ENCODE measurements at places on chromosomes 5 and 9.
A peak's percentile ranks its signal among the peaks of the same experiment; 100 is the strongest.

- DNase-seq: no peak
These were observed 19.6 kb downstream of the ADAMTSL1 start for GRCh38 chr9:18493451-18493993.

- no peak for DNase-seq
These were observed 11.5 kb downstream of the PDLIM4 start for GRCh38 chr5:132268769-132269551.

- peak; percentile 31 for DNase-seq
These were observed 1.5 kb upstream of the GPRIN1 start for GRCh38 chr5:176611435-176611834.

DNA sequence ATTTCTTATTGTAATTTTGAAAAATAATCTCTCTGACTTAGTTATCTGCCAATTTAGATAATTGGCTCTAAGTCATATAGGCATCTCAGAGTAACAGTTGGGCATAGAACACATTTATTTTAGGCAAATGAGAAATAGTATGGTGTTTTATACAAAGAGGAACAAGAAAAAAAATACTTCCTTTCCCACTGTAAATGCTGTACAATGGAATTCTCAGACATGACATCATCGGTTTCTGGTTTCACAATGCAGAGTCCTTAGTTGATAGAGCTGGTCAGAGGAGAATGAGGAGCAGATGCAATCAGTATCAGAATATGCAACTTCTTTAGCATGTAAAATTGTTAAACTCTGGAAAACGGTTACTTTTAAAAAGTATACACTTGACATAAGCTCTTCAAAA is 49.4 kb downstream of the PLK2 start:
- DNase-seq: no peak

GRCh38 chr9:117555964-117556629 is 141.2 kb upstream of the ASTN2 start:
- DNase-seq: peak; percentile 11

GRCh38 chr5:96235008-96235910 is 197.8 kb downstream of the PCSK1 start:
- DNase-seq: no peak

DNA sequence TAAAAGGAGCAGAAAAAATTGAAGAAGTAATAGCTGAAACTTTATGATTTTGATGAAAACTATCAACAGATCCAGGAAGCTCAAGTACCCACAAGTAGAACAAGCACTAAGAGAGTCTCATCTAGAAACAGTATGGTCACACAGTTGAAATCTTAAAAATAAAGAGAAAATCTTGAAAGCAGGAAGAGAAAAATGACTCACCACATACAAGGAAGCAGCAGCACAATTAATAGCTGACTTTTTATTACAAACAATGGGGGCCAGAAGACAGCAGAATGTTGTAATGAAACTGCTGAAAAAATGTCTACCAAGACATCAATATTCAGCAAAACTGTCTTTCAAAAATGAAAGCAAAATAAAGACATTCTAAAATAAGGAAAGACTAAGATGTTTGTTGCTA is 1108.3 kb upstream of the DMAC1 start:
- DNase-seq: no peak

GRCh38 chr9:119793218-119793617 is 424.0 kb upstream of the BRINP1 start:
- no peak for DNase-seq

GRCh38 chr5:68381909-68382308 is 166.4 kb downstream of the PIK3R1 start:
- no peak for DNase-seq
